ENCODE measurements at places on chromosomes 1 and 21.

DNA sequence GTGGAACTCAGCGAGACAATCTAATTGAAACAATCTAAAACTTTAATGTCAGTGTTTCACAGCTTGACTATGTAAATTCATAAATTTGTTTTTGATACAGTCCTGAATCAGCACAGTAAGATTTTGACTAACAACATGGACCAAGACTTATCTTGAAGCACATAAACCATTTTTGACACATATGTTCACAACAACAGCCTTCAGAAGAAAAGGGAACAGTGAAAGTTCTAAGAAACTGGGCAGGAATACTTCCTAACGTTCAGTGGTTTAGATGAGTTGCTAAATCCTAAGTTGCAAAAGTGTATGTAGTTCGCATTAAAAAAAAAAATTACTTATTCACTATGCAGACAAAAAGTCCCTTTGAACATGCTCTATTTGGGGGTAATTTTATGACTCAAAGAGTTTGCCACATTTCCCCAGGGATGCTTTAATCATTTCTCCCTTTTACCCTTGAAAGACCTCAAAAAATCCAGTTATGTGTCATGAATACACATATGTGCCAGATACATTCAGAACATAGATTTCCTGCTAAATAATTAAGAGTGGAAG is 120.2 kb downstream of the MRPL39 start:
- DNase-seq, result peak; percentile 55

DNA sequence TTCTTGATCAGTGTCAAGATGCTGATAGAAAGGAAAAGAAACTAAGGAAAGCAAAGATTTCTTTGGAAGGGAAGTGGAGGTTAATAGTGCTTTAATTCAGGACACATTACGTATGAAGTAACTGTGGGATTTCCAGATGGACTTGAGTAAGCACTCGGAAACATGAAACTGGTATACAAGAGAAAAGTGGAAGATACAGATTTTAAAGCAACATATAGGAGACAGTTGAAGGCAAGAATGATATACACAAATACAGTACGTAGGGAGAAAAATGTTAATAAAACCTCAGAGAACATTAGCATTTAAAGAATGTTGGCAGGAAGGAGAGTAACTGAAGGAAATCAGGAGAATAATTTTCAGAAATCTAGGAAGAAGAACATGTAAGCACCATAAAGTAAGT is 730.9 kb upstream of the ADGRL2 start:
- DNase-seq, result no peak

DNA sequence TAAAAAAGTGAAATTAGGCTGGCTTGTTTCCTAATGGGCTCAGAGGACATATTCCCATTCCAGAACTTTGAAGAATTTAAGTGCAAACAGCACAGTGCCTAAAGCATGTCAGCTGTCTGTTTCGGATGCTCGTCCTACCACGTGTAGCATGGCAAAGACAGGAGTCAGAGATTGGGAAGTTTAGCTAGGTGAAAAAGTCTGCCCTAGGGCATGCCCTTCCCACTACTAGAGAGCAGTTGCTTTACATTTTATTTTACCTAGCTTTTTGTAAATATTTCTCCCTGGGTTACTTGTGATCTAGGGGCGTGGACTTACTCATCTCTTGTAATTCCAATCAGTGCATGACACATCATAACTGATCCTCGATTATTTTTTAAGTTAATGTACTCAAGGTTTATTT is 111.1 kb downstream of the LMO4 start:
- DNase-seq, result no peak

DNA sequence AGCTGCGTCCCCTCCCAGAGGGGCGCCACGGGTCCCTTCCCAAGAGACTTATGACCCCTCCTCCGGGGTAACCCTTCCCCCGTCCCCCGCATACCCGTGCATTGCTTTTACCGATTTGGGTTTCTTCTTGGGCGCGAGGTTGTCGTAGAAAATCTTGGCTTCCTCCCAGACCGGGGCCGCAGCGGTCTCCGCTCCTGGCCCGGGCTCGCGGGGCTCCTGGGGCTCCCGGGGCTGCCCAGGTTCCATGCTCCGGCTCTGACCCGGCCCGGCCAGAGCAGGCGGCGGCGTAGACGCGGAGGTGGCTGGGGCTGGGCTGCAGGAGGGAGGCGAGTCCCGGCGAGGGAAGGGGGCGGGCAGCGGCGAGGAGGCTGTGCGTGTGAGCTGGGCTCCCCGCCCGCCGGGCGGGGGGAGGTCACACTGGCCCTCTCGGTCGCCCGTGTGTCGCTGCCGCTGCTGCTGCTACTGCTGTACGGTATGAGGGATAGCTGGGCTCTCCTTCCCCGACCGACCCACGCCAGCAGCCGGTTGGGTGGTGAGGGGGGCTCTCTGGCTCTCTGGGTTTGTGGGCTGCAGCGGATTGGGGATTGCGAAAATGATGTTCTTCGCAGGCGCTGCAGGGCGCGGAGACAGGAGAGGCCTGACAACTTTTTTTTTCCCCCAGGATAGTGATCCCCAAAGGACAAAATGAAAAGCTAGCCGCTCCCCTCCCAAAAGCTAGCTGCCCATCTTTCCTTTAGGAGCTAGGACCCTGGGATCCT is at the start of gene NT5C1A:
TSS of gene NT5C1A (minus strand) at position 315 of the 758 bp plus-strand sequence. CDS start at position 246, 69 bp downstream.
- no peak for DNase-seq
